ENCODE measurements at places on chromosomes 3 and 15.

DNA sequence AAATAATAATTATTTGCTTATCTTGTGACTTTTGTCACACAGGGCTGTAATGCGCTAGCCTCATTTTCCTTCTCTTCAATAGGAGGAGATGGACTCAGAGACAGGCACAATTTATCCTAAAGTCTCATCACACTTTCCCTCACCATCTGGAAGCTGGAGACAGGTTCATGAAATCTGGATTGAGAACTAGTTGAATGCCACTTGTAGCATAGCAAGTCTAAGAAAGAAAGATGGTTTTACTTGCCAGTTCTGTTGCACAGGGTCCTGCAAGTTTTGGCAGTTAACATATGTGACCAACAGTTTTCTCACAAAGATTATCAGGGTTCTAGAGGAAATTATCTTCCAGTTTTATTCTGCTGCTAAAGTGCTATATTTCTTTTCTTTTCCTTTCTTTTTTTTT is 9.0 kb upstream of the ZSCAN2 start:
- DNase-seq, result no peak

DNA sequence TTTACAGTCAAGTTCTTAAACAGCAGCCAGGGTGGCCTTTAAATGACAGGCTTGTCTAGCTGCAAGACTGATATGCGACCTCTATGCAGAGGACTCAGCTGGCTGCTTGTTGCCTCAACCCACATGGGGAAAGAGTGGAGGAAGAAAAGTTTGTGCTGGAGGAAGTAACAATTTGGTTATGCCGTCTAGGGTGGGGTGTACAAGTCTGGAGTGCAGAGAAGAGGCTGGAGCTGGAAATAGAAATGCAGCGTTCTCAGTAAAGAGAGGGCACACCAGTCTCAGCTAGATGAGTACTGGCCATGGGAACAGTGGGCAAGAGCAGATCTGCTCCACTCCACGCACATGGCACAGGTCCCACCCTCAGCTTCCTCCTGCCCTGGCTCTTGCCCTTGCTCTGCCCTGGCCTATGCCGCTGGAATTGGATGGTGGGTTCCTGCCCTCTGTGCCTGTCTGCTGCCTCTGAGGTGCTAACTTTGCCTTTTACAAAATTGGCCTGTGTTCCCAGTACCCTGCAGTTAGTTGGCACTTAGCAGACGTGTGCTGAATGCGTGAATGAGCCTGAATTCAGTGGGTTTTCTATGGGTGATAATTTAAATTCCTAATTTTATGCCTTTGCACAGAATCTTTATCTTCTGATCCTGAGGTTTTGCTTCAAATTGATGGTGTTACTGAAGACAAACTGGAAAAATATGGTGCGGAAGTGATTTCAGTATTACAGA is 59.7 kb upstream of the FURIN start:
- DNase-seq, result no peak

DNA sequence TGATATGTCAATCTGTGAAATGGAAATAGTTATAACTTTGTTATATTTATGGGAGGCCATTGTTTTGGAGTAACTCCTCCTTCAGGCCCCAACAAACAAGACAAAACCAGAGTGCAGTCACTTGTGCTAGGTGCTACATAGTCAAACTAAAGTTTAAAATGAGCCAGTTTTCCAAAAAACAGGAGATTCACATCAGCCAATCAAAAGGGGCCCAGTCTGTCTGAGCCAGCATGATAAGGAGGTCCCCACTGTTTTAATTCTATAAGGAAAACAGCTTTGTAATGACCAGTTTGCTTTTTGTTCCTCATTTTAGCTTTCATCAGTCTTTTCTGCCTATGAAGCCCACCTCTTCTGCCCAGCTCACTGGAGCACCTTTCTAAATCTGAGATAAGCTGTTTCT is 94.7 kb upstream of the SLC7A14 start:
- DNase-seq, result no peak

- no peak for DNase-seq
These were observed 705.3 kb upstream of the NAALADL2 start for GRCh38 chr3:174153871-174154270.

- no peak for DNase-seq
These were observed 111.2 kb upstream of the STT3B start for GRCh38 chr3:31421314-31422048.
